Left lobe of liver (tissue), 2 donors: ENCODE measurements at places on chromosomes 13 and 19. TPM values are rescaled to one million over a fixed set of nuclear protein-coding genes. Genes with fewer than 3 reads are reported as not detected.

The CERS1 gene
- 0.08 TPM for total RNA-seq

The FLT1 gene
- 12.6 TPM for total RNA-seq

The ATXN8OS gene
- total RNA-seq: not detected

The CATSPERD gene
- not detected for total RNA-seq

The VSIG10L gene
- total RNA-seq: 1.8 TPM

The FLT3LG gene
- total RNA-seq: 2.1 TPM

The P2RY11 gene
- total RNA-seq: 6.6 TPM
